Stimulated activated CD8-positive, alpha-beta memory T cell treated with anti-CD3 and anti-CD28 coated beads, Interleukin-7, amount 100 ng/mL, for 1 hour (primary cell): ENCODE measurements at places on chromosomes 6 and 20.

DNA sequence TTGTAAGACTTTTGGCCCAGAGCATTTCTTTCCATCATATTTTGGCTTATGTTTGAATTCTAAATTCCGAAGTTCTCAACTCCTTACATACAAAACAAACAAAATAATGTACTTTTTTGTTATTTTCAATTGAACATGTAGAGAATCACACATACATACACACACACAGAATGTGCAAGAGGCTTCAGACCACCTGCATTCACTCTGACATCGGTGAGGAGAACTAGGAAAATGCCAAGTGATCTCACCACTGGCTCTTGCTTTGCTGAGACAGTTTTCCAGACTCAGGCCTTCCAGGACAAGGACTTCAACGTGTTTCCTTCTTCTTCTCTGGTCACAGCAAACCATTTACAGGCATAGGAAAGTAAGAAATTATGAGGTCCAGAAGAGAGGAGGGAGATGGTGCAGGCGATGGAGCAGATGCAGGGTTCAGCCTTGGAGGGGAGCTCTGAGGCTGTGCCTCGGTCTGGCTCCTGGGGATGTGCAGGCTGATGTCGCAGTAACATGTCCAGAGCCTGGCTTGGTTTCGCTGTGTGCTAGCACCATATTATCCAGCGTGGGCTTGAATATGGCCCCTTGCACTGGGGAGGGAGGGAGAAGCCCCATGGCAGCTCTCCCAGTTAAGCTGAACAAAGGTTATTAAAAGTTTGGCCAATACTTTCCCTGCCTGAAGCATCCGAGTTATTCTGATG, 93.4 kb downstream of the DACT2 start:
- DNase-seq = no peak

- peak; percentile 25 for DNase-seq
Observed at GRCh38 chr20:25148181-25148981, 47.1 kb upstream of the ENTPD6 start.

- no peak for DNase-seq
Observed at GRCh38 chr6:6699741-6700367, 111.3 kb downstream of the LY86 start.

DNA sequence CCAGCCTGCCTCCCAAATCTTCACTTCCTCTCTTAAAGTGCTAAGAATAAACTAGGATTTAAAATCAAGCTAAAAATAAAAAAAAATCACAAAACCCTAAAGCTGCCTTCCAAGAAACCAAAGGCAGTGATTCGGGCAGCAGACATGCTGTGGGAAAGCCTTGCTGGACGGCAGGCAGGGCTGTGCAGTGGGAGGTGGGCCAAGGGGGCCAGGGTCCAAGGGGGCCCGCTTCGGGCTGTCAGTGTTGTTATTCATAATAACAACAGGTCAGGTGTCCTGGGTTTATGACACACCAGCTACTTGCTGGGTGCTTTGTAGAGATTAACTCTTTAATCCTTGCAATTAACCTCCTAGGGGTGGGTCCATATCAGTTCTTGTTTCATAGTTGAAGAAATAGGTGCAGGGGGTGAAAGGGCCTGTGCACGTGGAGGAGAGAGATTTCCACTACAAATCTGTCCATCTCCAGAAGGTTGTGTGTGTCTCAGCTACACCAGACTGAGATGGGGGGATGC, 40.4 kb downstream of the CD40 start:
- DNase-seq = no peak

- no peak for DNase-seq
Observed at GRCh38 chr6:110708295-110708950, 106.8 kb downstream of the CDK19 start.

- no peak for DNase-seq
Observed at GRCh38 chr6:22570185-22570551, 802 bp downstream of the HDGFL1 start.
